ENCODE measurements at places on chromosomes 2 and 18.

- DNase-seq, result no peak
These were observed 21.1 kb downstream of the BABAM2 start for GRCh38 chr2:27911458-27912210.

GRCh38 chr18:25831301-25831701, 259.1 kb downstream of the SS18 start:
- no peak for DNase-seq

- no peak for DNase-seq
These were observed 141.1 kb downstream of the DCC start for GRCh38 chr18:52481116-52481515.

GRCh38 chr18:12741351-12741750, 38.5 kb downstream of the PSMG2 start:
- DNase-seq, result no peak

GRCh38 chr2:108938077-108938710, 50.8 kb downstream of the EDAR start:
- no peak for DNase-seq

GRCh38 chr2:36441816-36442215, 86.2 kb downstream of the CRIM1 start:
- DNase-seq, result no peak

DNA sequence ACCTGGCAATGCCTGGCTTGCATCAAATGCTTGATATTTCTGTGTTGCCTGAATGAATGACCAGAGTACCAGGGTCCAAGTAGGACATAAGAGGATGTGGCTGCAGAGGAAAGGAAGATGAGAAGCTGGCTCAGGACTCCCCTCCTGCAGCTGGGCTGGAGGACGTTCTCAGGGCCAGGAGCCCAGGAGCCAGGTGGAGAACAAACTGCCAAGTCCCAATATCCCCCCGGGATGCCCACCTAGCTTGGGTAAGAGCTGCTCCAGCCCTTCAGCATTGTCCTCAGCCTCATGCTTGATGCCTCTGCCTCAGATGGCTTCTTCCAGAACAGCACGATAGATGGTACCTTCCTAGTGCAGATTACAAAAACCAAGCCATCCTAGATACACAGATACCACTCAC, 8.6 kb upstream of the ATP6V1B1 start:
- no peak for DNase-seq

- no peak for DNase-seq
These were observed 875.8 kb downstream of the EPHA4 start for GRCh38 chr2:220696280-220696669.

- no peak for DNase-seq
These were observed 118.0 kb downstream of the KCNE4 start for GRCh38 chr2:223169830-223170605.

DNA sequence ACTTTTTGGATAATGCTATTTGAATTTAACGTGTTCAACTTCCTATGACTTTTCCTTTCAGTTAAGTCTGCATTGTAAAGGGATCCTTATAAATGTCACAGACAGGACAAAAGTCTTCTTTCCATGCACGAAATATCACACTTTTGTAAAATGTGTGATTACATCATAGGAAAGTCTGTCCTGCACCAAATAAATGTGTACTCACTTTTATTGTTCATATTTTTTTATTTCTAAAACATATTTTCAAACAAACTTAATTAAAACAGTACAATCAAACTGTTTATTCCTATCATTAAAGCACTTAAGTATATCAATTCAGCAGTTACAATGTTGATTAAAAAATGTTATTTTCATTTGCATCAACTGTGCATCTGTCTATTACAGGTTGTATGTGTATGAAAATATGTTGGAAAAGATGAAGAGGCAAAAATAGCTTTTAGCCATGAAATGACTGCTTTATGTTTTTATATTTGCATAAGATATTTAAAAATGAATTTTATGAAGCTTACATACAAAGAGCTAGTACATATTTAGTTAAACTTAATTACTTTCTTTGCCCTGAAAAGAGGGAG, 105.6 kb downstream of the CSRNP3 start:
- no peak for DNase-seq

DNA sequence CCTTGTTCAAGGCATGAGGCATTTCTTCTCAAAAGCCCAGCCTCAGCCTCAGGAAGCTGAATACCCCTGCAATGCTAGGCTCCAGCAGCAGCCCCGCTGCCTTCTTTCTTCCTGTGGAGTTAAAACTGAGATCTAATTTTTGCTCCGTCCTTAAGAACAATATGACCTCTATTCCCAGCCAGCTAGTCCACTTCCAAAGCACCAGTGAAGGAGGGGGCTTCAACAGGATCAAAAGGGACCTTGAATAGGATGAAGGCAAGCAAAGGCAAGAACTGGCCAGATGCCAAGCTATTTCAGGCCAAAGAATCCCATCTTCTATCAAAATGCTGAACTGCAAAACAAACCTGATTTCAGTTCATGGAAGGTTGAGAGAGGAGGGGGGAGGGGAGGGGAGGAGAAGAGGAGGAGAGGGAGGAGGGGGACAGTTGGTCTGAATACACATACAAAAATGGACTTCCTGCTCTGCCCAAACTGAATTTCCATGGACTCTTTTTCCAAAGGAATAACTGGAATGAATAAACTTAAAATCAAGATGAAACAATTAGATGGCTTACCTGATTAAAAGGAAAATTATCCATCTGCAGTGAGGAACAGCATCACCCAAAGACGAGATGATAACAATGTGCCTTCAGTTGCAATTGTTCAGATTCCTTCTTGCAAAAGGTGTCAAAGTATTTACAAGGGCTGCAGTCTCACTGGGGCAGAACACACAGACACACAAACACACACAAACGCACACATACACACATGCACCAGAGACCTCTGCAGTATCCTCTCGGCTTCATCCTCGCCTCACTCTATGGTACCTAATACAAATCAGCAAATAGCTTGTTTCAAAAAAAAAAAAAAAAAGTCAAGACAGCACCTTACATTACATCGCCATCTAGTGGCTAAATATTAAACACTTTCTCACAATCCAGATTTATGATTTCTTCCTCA, at the start of gene SCN1A:
SCN1A (minus strand) TSS at position 804 of the 939 bp plus-strand sequence. CDS start 54,399 bp downstream, outside the sequence.
- peak; percentile 9 for DNase-seq

DNA sequence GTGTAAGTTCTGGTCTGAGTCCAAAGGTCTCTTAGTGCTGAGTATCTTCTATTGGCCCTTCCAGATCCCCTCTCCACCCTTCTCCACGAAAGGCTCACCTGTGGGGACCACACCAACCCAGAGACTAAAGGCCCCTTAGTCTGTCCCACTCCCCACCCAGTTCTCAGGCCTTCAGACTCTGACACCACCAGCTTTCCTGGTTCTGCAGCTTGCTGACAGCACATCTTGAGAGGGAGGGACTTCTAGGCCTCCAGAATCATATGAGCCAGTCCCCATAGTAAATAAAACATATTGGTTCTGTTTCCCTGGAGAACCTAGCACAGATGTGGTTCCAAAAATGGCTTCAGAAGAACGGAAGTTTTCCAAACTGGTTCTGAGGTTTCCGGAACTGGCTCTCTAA, 38.5 kb upstream of the KLF11 start:
- DNase-seq, result no peak

DNA sequence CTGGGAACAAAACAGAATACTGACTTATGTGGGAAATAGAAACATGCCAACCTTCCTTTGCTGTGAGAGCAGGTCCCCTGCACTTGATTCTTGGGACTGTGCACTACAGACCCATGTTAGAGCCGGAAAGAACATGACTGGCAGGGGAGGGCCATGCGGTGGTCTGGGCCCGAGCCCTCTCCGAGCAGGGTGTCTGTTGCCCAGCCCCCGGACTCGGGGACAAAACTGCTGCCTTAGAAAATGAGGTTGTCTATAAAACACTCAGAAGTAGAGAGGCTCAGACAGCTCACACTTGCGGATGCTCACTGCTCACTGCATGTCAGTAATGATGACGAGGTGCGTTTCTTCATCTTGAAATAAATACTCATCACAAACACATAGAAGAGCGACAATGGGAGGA, 270.7 kb upstream of the HDAC4 start:
- no peak for DNase-seq

GRCh38 chr2:3606028-3606369, 11.1 kb downstream of the COLEC11 start:
- no peak for DNase-seq

DNA sequence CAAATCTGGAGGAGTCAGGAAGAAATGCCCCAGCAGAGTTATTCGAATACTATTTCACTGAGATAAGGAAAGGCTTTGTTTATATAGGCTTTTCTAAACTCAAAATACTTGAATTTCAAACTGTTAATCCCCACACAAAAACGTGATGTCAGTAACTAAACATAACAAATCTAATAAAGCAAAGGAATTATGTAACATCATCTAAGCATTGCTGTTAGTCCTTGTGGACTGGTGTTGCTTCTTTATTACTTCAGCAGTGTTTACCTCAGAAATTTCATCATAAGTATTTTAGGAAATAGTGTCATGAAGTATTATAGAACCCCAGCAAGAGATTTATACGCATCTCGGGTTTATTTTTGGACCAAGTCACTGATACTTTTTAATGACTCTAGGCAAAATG, 19.7 kb upstream of the SANBR start:
- no peak for DNase-seq

GRCh38 chr2:229910832-229911412, 10.9 kb downstream of the TRIP12 start:
- DNase-seq, result no peak

DNA sequence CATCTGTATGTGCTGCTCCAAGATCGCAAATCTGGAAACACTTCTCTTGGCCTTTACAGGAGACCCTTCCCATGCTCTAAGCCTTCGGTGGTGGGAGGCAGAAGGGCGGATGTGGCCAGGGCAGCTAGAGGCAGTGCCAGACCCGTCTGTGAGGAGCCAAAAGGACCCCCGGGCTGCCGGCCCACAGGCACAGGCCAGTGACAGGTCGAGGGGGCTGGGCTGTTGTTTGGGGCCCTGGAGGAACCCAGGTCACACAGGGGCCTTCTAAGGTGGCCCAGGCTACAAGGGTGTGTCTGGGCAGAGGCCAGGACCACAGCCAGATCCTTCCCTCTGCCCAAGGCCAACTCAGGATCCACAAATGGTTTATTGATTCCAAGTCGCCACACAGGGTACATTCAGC, 49.4 kb downstream of the SLC66A2 start:
- no peak for DNase-seq

DNA sequence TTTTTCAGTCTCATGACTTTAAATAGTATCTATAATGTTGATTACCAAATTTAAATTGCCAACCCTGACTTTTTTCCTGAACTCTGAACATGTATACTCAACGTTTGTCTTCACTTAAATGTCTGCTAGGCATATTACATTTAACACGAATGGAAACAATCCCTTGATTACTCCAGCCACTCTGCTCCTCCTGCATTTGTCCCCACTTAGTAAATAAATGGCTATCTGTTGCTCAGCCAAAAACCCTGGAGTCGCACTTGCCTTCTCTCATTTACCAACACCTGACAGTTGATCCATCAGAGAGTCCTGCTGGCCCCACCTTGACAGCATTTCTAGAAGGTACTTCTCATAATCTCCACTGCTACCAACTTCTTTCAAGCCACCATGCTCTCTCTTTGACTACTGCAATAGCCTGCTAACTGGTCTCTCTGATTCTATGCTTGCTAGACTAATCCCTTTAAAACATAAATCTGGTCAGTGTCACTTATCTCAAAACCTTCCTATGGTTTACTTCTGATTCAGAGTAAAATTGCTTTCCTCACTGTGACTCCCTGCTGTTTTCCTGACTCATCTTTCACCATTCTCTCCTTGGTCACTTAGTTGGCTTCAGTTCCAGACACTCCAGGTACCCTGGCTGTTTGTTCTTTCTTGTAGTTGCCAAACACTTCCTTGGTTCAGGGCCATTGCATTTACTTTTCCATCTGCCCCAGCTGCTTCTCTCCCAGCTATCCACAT, 31.9 kb downstream of the SPAG16 start:
- peak; percentile 76 for DNase-seq

DNA sequence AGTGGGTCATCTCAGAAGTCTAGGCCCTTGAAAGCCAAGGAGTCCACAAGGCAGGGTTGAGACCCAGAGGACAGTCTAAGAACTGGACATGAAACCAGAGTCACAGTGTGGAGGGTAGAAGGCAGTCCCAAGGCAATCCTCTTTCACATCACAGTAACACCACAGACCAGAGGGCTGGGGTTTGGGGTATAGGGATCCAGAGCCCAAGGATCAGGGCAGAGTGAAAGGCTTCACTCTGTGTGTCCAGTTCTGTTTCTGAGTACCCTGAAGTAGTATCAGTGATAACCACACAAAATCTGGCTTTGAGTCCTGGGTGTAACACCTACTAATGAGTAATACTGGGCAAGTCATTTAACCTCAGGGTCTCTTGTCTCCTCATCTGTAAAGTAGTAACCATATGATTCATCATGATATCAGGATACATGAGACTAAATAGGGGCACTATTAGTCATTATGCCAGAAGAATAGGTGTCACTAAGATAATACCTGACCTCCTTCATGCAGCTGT, 91.0 kb downstream of the ICA1L start:
- DNase-seq, result no peak

GRCh38 chr2:195214072-195214471, 443.0 kb upstream of the SLC39A10 start:
- DNase-seq, result no peak

GRCh38 chr2:15169326-15170069, 391.6 kb downstream of the NBAS start:
- DNase-seq, result no peak

DNA sequence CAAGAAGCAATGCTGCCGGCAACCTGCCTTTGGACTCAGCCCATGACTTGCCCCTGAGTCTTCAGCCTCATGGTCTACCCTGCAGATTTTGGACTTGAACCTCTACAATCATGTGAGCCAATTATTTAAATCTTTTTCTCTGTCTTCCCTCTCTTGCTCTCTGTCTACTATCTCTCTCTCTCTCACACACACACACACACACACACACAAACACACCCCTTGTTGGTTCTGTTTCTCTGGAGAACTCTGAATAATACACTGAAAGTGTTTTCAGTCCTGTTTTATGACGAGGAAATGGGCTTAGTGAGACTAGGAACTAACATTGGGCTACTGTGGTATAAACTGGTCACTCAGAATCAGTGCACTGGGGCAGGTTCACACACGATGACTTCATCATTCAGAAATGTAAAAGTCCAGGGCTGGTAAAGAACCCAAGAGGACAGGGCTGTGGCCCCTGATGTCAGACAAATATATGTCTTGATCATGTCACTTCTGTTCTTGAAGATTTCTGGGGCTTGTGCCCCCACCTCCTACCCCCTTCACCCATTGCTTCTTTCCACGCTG, 266.1 kb upstream of the SIX2 start:
- no peak for DNase-seq

GRCh38 chr2:37820471-37820986, 104.6 kb upstream of the RMDN2 start:
- DNase-seq, result no peak
